Fibroblast of skin of scalp (primary cell): ENCODE measurements at places on chromosomes 6 and 20.

DNA sequence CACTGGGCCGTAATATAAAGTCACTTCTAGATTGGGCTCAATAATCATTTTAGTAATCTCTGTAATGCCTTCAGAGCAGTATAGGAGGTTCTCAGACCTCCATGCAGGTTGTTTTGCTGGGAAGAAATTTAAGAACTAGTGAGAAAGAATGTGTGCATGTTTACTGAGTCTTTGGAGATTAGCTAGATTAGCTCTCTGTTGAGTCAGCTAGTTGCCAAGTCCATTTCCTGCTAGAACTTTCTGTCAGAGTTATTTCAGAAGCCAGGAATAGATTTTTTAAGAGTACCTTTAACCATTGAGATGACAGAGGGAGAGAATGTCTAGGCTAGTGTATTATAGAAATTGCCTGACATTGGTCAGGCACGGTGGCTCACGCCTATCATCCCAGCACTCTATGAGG is 33.3 kb downstream of the ORC3 start:
- no peak for DNase-seq

- DNase-seq, result peak; percentile 36
Measured at GRCh38 chr6:42099340-42100028, 42.9 kb downstream of the C6orf132 start.

DNA sequence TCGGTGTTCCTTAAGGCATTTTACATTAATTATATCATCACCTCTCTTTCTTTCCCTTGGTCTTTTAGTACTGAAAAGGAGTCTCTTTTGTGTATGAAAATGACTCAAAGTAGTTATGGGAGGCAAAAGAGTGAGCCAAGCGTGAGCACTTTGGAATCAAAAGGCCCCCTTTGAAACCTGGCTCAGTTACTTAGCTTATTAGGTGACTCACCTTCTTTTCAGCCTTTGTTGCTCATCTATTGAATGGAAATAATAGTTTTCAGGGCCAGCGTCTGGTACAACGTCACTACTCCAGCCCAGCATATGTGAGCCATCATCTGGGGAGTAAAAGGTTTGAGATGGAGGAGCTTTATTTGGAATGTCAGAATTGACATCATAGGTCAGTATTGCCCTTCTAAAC is 147.4 kb upstream of the SCGN start:
- no peak for DNase-seq

DNA sequence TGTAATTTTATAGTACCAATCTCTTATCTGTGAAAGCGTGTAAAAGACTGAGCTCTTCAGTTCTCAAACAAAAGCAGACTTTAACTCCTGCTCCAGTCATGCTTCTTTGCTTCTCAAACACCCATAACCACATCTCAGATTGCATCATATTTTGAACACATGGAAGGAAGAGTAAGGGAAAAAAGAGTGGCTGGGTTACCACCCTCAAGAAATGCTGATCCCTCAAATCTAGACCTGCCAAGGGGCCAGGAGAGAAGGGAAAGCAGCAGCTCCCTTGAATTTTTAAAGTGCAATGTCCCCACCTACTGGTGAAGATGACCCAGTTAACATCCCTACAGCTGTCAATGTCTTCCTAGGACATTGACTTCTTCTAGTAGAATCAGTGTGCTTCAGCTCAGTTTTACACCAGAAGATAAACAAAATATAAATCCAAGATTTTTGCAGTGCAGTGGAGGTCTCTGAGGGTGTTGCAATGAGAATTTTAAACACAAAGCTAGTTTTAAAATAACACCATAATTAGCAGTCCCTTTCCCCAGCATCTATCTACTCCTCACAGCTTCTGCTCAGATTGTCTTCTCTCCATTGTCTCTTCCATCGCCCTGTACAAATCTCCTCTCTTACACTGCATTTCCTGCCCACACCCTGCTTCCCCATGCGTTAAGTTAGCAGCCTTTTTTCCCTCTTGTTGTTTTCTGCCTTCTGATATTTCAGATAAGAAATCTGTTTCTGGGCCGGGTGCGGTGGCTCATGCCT is 22.6 kb upstream of the HLA-DQB2 start:
- peak; percentile 61 for DNase-seq

- DNase-seq, result peak; percentile 47
Measured at GRCh38 chr20:64064145-64064698, 1.2 kb downstream of the TCEA2 start.

DNA sequence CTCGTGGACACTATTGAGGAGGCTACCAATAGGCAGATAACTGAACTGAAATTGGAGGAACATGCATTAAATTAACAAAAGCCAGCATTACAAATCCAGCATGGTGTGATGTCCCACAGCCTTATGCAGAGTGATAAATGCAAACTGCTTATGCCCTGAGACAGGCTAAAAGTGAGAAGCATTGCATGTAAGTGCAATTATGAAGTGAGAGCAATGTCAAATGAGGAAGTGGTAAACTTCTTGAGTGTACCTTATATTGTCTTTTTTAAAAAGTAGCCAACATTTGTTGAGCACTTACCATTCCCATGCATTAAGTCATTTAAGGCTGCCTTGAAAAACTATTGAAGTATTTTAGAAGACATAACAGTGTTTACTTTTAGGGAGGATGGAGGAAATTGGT is 212.2 kb downstream of the TBC1D7 start:
- DNase-seq, result no peak

DNA sequence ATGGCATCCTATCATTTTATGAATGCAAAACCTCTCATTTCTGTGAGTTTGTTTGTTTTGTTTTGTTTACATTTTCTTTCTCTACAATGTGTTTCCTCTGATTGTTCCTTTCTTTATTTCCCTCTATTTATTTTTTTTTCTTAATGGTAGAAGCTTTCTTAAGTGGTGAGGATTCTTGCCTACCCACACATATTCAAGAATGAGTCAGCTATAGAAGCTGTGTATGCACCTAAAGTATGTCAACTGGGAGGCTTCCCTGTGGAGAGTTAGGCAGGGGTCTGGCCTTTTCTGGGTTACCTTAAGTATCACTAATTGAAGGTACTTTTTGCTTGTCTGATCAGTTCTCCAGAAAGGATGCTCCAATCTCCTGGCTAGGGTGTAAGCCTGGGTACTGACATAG is 354.0 kb downstream of the ESR1 start:
- peak; percentile 56 for DNase-seq

GRCh38 chr6:150977281-150977680 is 111.8 kb downstream of the MTHFD1L start:
- DNase-seq, result peak; percentile 24

GRCh38 chr6:27872642-27873020 is 39.6 kb downstream of the OR2B2 start:
- DNase-seq, result no peak

- DNase-seq, result peak; percentile 15
Measured at GRCh38 chr6:123515715-123516114, 121.0 kb downstream of the TRDN start.

- DNase-seq, result no peak
Measured at GRCh38 chr20:26308961-26309360, 612.3 kb upstream of the ZNF337 start.

DNA sequence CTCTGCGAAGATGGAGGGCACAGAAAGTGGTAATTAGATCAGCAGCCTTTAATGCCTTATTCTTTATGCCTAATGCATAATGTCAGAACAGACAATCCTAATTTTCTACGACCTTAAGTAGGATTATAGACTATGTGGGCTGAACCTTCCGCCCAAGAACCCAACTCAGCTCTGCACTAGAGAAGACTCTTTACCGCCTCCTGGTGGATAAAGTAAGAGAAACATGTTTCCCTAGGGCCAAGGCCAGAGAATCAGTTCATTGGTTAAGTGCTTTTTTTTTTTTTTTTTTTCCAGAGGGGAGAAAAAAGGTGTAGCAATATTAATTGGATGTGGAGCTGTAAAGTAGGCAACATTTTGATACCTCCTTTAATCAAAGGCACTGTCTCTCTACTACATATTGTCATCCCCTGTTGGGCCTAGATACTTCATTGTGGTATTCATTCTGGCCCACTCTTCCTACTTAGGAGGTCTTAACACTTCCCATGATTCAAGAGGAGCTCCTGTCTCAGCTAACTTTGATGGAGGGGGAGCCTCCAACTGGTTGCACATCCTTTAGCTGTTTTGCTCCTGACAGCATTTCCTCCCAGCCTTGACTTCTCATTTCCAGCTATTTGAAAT is 124.9 kb upstream of the NRN1 start:
- DNase-seq, result peak; percentile 4

DNA sequence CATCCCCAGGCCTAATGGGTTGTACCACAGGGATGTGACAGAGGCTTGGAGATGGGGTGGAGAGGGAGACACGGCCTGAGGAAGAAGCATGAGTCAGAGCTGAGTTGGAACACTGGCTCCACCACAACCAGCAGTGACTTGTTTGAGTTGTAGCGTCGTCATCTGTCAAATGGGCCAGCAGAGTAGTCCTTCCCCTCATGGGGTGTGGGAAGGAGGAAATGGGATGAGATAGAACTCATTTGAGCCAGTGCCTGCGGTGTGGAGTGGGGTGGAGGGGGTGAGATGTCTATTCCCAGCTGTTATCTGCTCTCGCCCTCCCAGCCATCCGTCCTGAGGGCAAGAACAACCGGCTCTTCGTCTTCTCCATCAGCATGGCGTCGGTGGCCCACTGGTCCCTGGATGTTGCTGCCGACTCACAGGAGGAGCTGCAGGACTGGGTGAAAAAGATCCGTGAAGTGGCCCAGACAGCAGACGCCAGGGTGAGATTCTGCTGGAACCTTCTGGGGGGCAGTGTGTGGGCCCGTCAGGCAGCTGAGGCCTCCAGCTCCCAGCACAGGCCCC is 32.5 kb downstream of the PLCG1 start:
- peak; percentile 38 for DNase-seq

DNA sequence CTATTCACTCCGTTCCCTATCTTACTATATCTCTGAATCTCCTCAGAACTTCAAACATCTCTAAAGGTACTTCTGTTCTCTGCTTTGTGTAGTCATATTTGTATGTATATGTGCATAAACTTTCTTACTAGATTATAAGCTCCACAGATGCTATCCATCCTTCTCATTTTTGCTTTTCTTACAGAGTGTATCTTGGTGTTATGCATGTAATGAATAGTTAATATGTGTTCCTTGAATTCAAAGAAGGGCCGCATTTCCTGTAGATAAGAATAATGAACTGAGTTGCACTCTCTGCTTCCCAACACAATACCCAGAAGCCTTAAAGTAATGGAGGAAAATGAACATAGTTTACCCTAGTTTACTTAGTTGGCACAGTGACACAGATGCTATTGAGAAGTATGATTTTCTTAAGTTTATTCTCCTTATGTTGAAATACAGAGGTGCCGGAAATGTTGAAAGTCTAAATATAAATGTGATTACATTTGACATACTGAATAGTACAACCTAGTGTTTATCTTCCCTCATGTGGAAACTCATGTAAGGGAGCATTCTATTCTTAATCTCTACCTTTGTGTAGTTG is 6.0 kb downstream of the NUS1 start:
- no peak for DNase-seq

- DNase-seq, result no peak
Measured at GRCh38 chr20:45752746-45753145, 30.6 kb downstream of the SPINT4 start.

DNA sequence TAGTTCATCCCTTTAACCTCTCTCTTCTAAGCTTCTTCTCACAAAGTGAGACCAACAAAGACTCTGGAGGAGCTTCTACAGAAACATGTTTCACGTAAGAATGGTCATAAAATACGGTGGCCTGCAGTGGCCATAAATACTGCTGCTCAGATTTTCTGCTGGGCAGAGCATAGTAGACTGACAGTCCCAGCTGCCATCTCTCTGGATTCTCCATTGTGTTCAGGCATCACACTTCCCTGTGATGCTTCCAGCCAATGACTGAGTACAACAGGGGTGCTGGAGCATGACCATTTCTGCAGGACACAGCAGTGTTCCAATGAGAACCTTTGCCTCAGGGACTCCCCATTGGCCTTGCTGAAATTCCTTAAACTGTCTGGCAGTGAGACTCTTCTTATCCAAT is 392.6 kb downstream of the MMUT start:
- DNase-seq, result no peak

- peak; percentile 58 for DNase-seq
Measured at GRCh38 chr6:90431576-90431975, 134.9 kb upstream of the BACH2 start.

DNA sequence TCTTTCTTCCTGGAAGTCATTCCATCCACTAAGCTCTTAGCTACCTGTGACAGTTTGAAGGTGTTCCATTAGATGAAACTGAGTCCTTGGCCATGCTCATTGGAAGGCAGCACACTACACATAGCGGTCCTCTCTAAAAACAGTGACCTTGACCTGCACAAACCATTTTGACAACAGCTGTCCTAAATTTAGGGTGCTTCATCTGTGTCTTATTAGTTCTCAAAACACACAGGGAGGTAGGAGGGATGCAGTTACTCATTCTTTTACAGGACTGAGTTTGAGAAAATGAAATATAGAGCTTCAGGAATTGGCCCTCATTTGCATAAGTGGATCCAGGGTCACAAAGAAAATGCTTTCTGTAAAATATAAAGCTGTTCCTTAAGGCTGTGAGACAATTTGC is 20.4 kb upstream of the MAP3K4 start:
- peak; percentile 13 for DNase-seq

DNA sequence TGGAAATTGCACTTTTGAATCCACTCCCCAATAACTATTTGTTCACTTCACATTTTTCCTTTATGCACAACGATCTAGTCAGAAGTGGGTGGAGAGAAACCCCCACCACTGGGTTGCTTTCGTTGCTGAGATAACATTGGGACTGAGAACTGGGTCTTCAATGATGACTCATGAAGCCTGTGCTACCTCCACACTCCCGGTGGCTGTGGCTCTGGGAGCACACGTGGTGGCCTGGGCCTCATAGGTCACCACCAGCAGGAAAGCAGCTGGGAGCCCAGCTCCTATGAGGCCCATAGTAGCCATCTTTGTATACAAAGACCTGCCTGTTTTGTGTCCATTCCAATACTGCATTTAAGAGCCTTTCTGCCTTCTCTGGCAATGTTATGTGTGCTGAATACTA is 178.0 kb upstream of the SASH1 start:
- no peak for DNase-seq

GRCh38 chr6:105560611-105561066 is 157.8 kb upstream of the PREP start:
- DNase-seq, result peak; percentile 36

- DNase-seq, result peak; percentile 2
Measured at GRCh38 chr20:38550274-38550673, 30.7 kb upstream of the ADIG start.

DNA sequence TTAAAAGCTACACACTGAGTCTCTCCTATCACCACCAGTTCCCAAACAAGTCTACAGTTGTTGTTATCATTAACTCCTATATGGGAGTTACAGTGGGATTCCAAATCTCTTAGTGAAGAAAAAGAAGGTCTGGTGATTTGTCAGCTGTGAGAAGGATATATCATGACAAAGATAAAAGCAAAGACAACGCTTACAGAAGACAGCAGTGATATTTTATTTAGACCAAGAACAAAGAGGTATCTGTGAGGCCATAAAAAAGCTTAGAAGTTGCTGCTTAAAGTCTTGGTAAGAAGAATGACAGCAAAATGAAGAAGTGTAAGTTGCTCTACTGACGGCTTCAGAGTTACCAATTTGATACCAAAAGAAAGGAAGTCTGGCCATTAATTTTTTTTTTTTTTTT is 47.2 kb downstream of the CHD6 start:
- DNase-seq, result no peak

- DNase-seq, result no peak
Measured at GRCh38 chr6:11934638-11935037, 77.5 kb upstream of the HIVEP1 start.
